Skeletal muscle cell (primary cell): ENCODE measurements at places on chromosomes 4 and X.

DNA sequence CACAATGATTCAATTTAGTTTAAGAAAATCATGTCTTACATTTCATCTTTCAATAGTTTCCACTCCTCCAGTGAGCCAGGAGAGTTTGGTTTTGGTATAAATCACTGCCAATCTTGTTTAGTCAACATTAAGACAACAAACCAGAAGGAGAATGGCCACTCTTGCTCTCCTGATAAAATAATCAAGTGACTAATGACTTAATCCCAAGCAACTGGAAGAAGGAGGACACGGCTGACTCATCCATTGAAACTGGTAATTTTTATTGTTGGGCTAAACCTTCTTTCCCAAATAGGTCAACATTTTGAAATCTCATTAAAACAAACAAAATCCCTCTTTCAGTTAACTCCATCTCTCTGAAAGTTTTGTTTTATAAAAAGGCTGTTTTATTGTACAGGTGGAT lies 230.2 kb downstream of the CLCN4 start:
- no peak for DNase-seq

DNA sequence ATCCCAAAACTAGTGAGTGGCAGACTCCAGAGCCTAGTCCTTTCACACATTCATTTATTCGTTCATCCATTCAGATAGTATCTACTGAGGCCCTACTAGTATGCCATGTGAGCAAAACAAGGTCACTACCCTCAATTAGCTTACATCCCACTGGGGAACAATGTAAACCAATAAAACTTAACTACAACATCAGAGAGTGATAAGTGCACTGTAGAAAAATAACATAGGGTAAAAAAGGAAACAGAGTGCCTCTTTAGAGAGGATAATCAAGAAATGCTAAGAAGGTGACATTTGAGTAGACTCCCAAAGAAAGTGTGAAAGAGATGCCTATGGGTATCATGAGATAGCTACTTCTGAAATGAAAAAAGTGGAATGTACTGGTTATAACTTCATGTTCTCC lies 18.5 kb downstream of the PAPSS1 start:
- no peak for DNase-seq

DNA sequence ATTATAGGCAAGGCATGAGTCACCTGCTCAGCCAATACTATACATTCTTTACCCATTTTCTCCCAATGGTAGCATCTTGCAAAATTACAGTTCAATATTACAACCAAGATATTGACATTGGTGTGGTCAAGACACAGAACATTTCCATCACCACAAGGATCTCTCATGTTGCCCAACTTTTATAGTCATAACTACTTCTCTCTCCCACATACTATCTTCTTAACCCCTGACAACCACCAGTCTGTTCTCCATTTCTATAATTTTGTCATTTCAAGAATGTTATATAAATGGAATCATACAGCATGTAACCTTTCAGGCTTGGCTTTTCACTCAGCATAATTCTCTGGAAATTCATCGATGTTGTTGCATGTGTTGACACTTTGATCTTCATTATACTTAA lies 144.9 kb downstream of the ENOX2 start:
- no peak for DNase-seq

DNA sequence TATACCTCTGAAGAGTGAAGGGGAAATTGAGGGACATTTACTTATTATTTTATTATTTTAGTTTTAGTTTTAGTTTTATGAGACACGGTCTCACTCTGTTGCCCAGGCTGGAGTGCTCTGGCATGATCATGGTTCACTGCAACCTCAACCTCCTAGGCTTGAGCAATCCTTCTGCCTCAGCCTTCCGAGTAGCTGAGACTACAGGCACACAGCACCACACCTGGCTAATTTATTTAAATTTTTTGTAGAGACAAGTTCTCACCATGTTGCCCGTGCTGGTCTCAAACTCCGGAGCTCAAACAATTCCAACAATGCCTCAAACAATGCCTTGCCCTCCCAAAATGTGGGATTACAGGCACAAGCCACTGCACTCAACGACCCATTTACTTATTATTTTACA lies 68.4 kb upstream of the BMP2K start:
- no peak for DNase-seq

- no peak for DNase-seq
Observed at GRCh38 chrX:68669094-68669860, 21.8 kb downstream of the STARD8 start.

GRCh38 chrX:95907081-95907480 lies 777.6 kb upstream of the DIAPH2 start:
- no peak for DNase-seq
